Skeletal muscle cell (primary cell): ENCODE measurements at places on chromosomes 7 and 10.

DNA sequence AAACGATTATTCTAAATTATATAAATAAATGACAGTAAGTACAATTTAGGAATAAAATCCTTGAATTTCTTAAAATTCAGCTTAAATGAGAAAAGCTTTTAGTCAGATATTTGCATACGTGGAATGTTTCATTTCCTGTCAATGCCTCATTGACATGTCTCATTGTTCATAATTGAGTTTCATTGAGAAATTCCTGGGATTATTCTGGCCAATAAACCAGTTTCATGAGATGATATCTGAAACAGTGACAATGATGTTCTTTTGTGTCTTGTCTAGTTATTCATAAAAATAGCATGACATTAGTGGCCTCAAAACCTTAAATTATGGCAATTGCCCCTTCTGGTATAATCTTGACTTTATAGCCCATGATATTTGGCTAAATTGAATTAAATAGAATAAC is 95.8 kb downstream of the DKK1 start:
- DNase-seq, result no peak

- no peak for DNase-seq
Observed at GRCh38 chr10:94133239-94133638, 139.5 kb downstream of the PLCE1 start.

DNA sequence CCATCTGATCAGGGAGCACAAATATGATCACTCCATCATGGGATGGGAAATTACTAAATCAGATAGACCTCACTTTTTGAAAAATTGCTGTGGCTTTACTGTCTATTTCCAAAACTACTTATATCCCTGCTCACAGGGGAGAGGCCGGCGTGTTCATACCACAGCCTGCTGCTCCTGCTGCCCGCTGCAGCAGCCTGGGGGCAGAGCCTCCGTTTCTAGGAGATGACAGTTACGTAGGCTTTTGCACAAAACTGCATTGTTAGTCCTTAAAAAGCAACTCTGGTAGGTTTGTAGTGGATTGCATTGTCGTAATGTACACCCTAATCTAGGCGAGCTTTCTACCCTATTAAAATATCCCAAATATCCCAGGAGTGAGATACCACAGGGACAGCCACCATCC is 203.7 kb downstream of the EBF3 start:
- DNase-seq, result no peak

GRCh38 chr10:88854684-88855083 is 3.0 kb upstream of the ANKRD22 start:
- no peak for DNase-seq

- DNase-seq, result no peak
Observed at GRCh38 chr7:120925392-120925791, 25.2 kb upstream of the ING3 start.

DNA sequence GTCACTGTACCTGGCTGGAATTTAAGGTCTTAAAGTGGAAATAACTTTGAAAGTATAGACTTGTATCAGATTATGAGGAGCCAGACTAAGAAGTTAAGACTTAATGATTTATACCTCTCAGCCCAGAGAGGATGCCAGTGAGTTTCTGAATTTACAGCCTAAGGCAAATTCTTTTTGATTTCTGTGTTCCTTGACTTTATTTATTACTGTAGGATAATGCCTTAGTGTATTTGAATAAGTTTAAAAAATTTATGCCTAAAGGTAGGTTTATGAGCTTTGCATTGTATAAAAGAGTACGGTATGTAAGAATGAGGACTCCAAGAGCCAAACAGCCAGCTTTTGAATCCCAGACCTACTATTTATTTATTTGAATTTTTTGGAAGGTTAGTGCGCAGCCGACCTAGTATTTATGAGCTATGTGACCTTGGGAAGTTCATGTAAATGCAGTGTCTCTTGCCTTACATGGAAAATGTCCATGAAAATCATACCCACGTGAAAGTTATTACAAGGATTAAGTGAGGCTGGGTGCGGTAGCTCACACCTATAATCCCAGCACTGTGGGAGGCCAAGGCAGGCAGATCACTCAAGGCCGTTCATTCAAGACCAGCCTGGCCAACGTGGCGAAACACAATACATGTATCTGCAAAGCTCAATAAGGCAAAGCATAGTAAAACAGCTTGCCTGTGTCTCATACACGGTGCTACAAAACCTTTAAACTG is 174.6 kb downstream of the AUTS2 start:
- no peak for DNase-seq

GRCh38 chr10:49616421-49617101 is 2.7 kb downstream of the CHAT start:
- DNase-seq, result no peak

DNA sequence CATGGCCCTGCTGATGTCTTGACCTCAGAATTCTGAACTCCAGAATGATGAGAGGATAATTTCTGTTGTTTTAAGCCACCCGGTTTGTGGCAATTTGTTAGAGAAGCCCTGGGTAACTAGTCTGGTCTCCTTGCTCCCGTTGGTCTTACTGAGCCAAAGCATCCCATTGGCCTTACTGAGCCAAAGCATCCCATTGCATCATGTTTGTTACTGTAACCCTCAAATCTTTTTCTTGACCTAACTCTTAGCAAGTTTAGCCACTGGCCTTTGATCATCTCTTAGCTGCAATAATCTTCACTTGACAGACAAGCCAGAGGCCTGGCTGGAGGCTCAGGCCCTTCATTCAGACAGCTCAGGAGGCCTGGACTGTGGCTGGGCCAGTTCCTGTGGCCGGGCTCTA is 21.8 kb downstream of the TBXAS1 start:
- DNase-seq, result no peak

- no peak for DNase-seq
Observed at GRCh38 chr10:22253580-22253882, 35.7 kb upstream of the EBLN1 start.
